ENCODE measurements at places on chromosomes 3 and 15.

DNA sequence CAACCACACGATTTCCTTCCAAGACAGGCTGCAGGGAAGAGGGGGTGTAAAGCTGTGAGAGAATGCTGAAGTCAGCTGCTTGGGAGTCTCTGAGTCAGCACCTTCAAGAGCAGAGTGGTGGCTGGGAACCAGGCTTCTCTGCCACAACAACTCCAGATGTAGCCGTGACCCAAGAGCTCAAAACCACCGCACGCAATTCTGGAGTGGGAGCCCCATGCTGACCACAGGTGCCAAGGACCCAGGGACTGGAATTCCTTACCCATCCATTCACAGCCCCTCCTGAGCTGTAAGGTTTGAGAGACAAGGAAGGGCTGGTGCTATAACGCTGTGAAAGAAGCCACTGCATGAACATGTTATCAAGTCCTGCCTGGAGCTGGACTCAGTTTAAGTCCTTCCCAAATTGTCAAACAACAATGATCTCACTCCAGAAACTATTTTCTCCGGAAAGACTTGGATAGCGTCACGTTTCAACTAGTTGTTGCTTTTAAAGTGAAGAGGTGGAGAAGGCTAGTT, 61.4 kb downstream of the UMPS start:
- no peak for DNase-seq

- DNase-seq = no peak
Observed at GRCh38 chr3:108305484-108306172, 9.3 kb downstream of the HHLA2 start.

DNA sequence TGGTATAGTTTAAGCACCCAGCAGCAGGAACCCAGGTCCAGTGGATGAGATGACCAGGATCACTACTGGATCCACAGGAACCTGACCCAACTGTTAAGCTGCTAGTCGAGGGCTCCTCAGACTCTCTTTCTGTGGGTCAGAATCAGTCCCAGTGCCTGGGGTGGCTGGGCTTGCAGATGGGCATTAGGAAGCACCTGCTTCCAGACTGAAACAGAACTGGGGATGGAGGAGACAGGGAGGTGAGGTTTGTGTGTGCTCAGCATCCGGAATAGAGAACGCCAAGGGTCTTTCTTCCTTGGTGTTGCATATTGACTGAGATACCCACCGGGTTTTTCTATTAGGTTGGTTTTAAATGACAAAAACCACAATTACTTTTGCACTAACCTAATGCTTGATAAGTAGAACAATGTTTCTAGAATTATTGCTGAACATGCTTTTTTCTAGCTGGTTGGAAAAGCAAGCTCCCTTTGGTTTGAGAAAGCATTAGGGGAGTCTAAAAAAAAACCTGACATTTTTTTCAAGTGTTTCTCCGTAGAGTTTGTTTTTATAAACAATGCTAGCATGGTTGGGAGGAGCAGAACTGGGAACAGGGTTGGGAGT, 779 bp downstream of the ST3GAL6 start:
- peak; percentile 37 for DNase-seq

GRCh38 chr3:179000659-179001058, 71.0 kb downstream of the ZMAT3 start:
- no peak for DNase-seq

- DNase-seq = no peak
Observed at GRCh38 chr3:60303160-60303559, 948.1 kb downstream of the FHIT start.

DNA sequence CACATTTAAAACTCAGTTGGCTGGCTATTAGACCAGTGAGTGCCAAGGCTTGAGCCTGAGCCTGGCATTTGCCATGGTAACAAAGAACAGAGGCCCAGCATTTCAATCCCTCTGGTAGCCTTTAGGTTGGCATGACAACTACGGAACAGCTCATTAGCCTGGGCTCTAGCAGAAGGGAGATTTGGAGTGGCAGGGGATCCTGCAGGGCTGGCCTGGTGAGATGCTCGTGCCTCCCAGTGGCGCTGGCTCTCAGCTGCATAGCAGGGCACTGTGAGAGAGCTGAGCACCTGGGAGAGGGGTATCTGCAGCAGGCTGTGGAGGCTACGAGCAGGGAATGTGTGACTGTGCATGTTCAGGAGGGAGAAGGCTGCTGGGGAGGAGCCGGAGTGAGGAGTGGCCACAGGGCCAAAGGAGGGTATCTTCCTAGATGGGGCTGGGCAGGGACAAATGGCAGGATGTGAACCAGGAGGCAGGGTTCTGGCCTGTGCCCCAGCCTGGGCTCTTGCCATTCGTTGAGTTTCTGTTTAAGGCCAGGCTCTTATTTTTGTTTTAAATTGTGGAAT, 5.6 kb upstream of the ABTB1 start:
- no peak for DNase-seq

GRCh38 chr3:62094461-62094860, 278.9 kb downstream of the FEZF2 start:
- no peak for DNase-seq

DNA sequence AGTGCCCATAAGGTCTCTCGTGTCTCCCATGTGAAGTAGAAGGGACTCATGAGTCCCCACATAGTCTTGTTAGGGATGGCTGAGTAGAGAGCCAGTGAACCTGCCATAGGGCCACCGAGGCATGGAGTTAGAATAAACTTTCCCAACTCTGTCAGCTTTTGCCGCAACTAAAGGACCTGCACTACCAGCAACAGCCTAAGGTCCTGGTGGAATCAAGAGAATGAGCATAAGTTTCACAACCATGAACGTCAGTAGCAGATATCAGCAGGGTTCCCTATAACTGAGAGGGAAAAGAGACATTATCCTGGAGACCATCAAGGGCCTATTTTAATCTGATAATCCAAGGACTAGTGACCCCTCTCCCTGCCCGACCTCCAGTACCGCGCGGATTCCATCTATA, 60.3 kb upstream of the FNDC3B start:
- DNase-seq = no peak

DNA sequence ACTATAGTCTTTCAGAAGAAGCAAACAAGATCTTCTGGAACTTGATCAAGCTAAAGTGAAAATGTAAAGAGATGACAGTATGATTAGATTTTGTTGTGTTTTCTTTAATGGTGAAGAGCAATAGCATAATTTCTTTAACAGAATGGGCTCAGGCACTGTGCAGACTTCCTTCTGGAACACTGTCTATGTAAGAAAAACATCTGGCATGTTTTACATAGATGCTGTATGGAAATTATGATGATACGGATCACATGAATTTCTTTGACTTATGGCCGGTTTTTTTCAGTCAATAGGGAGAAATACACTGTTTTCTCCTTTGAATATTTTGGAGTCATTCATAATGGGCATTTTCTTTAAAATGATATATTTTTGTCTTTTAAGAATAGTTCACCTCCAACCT, 42.6 kb downstream of the PHLDB2 start:
- no peak for DNase-seq

GRCh38 chr3:197592361-197593045, 36.7 kb upstream of the BDH1 start:
- DNase-seq = no peak

- no peak for DNase-seq
Observed at GRCh38 chr15:95565016-95565600, 765.4 kb upstream of the NR2F2 start.

- no peak for DNase-seq
Observed at GRCh38 chr3:59440285-59441028, 390.6 kb upstream of the CFAP20DC start.

- no peak for DNase-seq
Observed at GRCh38 chr3:133428552-133428951, 28.7 kb downstream of the BFSP2 start.

DNA sequence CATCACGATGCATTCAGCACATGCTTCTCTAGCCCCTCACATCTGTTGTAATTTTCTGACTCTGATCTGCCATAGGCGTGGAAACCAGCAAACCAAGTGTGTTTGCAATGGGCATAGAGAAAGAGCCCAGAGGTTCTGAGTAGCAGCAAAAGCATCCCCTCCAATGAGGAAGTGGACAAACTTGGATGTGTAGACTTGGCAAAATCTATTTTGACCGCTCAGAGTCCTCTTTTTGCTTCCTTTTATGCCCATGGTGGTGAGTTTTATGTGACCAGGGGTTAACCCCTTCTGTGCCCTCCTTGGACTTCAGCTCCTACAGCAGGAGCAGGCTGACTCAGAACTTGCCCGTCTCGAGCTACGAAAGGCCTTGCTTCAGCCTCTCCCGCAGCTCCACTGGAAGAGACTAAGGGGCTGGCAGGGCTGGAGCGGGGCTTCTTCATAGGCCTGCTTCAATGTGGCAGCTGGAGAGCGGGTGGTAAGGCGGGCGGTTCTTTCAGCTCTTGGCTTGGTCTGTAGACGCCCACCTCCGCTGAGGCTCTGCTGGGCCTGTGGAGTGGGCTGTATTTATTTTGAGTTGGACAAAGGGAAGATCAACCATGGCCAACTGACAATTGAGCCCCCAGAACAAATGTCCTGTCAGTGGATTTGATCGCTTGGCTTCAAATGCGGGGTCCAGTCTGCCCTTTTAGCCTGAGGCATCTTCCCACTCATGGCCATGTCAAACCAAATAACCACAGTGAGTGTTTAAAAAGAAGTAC, 6.5 kb upstream of the ETV5 start:
- DNase-seq = no peak

- no peak for DNase-seq
Observed at GRCh38 chr3:35648347-35648746, 9.0 kb downstream of the ARPP21 start.

DNA sequence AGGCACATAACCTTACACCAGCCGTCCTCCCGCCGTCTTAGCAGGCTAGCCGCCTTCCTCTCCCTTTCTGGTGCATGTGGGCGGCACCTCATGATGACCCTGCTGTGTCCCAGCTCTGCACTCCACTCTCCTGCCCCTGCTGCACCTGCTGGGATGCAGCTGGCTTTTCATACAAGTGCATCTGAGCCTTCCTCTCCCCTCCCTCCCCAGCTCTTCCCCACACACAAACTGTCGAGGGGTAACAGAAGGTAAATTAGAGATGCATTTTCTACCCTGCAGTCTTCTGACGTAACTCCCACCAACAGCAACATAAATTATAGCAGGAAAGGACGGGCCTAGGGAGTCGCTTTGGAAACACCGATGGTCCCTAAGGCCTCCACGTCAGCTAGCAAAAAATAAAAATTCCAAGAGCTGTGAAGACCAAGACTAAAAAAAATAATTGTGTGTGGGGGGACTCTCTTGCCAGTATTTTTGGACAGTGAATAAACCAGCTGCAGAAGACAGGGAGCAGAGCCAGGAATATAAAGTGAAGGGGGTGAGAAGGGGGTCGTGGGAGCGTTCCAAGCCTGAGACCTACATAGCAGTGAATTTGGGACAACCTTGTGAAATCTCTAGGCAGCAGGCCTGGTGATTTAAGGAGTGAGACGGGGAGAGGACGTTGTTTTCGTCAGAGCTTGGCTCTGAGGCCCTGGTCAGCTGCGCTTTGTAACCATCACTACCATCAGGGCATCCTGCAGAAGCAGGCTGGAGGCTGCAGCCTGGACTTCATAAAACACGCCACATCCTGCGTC, 216.2 kb downstream of the ADAMTS17 start:
- no peak for DNase-seq

GRCh38 chr3:104101736-104102135, 1265.0 kb upstream of the ALCAM start:
- DNase-seq = no peak

DNA sequence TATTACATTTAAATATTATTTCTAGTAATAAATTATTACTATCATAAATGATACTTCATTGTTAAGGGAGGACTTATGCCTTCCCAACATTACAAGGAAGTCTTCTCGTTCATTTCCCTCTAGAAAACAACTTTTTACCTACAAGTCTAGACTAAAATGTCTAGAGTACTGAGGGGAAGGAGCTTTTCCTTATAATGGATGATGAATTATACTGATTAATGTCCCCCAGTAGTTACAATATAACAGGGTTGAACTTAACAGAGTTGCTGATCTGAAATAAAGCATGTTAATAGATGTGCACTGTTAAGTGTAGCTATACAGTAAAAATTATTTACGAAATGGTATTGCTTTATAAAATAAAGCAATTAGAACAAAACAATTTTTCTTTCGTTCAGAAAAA, 2.7 kb upstream of the MNS1 start:
- no peak for DNase-seq

DNA sequence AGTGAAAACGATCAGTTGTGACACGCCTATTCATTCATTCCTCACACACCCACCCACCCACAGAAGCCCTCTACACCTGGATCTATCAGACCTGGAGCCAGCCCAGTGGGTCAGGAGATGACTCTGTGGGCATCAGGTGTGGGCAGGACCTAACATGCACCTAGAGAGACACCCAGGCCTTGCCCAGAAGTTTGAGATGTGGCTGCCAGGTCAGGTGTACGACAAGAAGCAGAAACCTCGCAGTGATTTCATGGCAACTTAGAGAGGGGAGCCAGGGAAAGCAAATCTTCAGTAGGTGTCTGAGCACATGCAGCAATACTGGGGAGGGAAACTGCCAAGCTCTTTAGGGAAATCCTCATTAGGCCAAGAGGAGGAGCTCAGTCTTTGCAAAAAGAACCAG, 264.7 kb upstream of the ROPN1 start:
- no peak for DNase-seq

DNA sequence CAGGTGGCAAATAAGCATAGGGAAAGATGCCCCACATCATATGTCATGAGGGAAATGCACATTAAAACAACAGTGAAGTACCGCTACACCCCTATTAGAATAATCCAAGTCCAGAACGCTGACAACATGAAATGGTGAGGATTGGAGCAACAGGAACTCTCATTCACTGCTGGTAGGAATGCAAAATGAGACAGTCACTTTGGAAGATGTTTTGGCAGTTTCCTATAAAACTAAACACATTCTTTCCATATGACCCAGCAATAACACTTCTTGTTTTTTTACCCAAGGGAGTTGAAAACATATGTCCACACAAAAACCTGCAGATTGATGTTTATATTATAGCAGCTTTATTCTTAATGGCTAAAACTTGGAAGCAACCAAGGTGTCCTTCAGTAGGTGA, 116.4 kb upstream of the TOPAZ1 start:
- no peak for DNase-seq
